ENCODE measurements at places on chromosomes 2 and 18. TPM values are rescaled to one million over a fixed set of nuclear protein-coding genes. Genes with fewer than 3 reads are reported as not detected.

DNA sequence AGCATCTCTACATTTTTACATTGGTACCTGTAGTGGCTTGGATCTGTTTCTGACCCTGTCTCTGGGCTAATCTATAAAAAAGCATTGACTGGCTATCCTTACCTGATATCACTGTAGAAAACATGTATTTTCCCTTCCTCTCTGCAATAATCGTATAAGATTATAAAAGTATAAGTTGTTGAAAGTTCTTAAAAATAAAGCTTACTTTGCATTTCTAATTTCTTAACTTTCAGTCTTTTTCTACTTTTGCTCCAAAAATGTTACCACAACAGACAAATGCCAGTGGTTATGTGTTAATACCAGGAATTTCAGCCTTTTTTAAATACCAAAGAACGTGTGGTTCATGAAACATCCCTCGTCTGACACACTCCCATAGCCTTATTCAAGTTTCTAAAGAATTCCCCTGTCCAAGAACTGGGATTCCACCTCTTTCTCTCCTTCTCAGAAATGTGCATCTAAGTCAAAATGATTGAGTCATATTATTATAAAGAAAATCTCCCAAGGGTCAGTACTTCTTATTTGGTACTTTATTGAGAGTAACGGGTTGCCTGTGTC lies 28.5 kb upstream of the ACKR3 start:
- no peak for DNase-seq

- no peak for DNase-seq
Observed at GRCh38 chr2:168002021-168002553, 245.3 kb downstream of the STK39 start.

DNA sequence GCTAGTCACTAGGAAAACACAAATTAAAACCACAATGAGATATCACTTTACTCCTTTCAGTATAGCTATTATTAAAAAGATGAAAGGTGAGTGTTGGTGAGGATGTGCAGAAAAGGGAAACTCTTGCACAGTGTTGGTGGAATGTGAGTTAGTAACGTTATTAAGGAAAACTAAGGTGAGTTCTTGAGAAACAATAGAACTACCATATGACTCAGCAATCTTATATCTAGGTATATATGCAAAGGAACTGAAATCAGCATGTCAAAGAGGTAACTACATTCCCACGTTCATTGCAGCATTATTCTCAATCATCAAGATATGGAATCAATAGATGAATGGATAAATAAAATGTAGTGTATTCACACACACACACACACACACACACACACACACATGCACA lies 117.3 kb upstream of the HNMT start:
- no peak for DNase-seq

Gene PDCD1
- total RNA-seq: 37.2 TPM

DNA sequence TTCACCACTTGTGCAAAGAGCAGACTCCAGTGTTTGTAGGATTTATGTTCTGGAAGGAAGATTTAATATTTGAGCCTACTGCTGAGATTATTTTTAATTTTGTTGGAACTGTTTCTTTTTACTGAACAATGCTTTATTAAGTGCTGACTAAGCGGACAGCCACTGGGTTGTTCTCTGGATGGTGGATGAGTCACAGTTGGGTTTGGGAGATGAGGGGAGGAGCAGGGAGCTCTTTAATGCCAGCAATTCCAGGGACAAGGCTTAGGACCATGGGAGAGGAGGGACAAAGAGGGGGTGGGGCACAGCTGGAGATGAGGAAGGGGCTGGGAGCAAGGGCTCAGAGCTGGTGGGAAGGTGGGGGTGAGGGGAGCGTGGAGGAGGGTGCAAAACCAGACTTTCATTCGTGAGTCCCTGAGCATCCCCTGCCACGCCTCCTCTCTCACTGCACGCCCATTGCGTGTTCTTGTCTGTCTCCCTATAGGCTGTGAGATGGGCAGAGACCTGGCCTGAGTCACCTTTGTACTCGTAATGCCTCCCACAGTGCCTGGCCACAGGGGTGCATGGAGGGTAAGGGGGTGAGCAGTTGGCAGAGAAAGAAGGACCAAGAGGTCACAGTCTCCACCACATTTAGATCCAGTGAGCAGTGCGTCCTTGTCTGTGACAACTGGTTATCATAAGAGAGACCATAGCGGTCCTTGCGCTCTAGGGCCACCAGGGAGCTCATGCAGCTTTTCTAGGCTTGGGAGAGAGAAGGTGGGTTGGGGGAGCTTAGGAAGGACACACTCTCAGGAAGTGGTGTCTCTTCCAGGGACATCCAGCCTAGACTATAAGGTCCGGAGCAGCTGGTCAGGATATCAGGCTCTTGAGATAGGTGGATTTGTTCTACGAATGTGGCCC lies 18.4 kb downstream of the SLC4A3 start:
- DNase-seq: no peak

- DNase-seq: no peak
Observed at GRCh38 chr2:26809876-26810577, 24.2 kb downstream of the CENPA start.

GRCh38 chr2:207321514-207321913 lies 155.8 kb upstream of the KLF7 start:
- DNase-seq: no peak

DNA sequence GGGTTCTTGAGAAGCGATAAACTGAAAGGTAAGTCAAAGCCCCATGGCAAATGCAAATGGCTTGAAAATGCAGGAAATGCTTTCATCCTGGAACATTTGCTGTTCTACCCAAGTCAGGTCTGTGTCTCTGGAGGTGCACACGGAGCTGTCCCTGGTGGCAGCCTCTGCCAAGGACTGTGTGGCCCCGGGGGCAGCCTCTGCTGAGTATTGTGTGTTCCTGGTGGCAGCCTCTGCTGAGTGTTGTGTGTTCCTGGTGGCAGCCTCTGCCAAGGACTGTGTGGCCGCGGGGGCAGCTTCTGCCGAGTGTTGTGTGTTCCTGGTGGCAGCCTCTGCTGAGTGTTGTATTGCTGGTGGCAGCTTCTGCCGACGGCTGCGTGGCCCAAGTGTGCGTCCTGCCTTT lies 135.6 kb upstream of the ALKAL2 start:
- no peak for DNase-seq

Measured in activated CD4-positive, alpha-beta T cell treated with anti-CD3 and anti-CD28 coated beads for 36 hours (primary cell).